ENCODE measurements at places on chromosomes 11 and 22.
A peak's percentile ranks its signal among the peaks of the same experiment; 100 is the strongest.

GRCh38 chr11:66317322-66317722 lies 478 bp upstream of the CD248 start:
- no peak for DNase-seq

- no peak for DNase-seq
Observed at GRCh38 chr11:55634813-55635212, at the start of gene OR4P4. TSS of gene OR4P4 (plus strand) at chr11:55635113.

- DNase-seq, result no peak
Observed at GRCh38 chr22:45578524-45579147, 76.0 kb downstream of the FBLN1 start.

DNA sequence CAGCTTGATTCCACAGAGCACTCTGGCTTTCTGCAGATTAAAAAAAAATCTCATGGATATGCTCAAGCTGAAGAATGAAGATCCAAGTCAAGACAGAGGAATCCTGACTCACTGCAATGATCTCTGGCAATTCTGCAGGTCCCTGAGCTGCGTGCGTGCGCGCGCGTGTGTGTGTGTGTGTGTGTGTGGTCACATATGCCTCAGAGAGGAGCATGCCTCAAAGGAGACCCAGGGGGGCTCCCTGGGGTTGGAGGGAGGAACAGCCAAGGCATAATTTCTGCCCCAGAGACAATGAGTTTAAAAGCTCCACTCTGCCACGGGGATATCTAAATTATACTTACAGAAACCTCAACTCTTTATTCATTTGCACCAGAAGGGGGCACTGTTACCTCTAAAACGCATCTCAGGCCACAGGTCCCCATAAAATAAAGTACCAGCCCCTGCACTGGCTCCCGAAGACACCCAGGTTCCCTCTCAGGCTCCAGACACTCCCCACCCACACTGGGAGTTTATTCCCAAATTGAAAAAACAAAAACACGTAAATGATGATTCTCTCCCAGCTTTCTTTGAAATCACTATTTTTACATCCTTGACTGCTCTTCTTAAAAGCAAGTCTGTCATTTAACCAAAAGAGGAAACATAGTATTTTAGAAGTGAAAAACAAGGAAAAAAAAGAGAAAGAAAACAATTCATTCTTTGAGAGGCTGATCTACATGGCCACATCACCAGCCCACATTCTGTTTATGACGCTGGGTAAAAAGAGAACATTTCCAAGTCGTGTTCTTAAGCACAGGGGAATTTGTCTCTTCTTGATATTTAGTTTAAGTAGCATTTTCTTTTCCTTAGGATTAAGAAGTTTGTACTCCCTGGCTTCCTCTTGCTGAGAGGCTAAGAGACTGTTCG lies 401.0 kb downstream of the LARGE1 start:
- DNase-seq, result peak; percentile 78

DNA sequence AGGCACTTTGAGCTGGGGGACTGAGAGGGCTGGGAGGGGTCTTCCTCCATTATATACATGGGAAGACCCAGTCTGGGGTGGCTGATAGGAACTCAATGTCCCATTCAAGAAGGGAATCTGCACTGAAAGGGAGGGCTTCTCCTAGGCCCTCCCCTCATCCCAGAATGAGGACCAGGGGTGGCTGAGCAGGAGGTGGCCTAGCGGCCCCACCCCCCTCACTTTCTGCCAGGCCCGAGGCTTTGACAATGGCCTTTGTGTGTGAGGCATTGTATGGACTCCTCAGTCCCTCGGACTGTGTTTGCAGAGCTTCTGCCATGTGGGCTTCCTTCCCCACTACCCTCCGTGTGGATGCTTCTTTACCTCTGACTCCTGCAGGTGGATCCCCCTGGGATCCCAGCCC lies 65.7 kb downstream of the NECTIN1 start:
- no peak for DNase-seq

- DNase-seq, result no peak
Observed at GRCh38 chr11:41498726-41499125, 39.3 kb upstream of the LRRC4C start.

- DNase-seq, result no peak
Observed at GRCh38 chr11:121829159-121829643, 286.8 kb downstream of the BLID start.
